Activated T-cell treated with anti-CD3 and anti-CD28 coated beads, Interleukin-2, amount 50 U/mL, for 72 hours (primary cell): ENCODE measurements at places on chromosomes 16 and 17. TPM values are rescaled to one million over a fixed set of nuclear protein-coding genes. Genes with fewer than 3 reads are reported as not detected.

DNA sequence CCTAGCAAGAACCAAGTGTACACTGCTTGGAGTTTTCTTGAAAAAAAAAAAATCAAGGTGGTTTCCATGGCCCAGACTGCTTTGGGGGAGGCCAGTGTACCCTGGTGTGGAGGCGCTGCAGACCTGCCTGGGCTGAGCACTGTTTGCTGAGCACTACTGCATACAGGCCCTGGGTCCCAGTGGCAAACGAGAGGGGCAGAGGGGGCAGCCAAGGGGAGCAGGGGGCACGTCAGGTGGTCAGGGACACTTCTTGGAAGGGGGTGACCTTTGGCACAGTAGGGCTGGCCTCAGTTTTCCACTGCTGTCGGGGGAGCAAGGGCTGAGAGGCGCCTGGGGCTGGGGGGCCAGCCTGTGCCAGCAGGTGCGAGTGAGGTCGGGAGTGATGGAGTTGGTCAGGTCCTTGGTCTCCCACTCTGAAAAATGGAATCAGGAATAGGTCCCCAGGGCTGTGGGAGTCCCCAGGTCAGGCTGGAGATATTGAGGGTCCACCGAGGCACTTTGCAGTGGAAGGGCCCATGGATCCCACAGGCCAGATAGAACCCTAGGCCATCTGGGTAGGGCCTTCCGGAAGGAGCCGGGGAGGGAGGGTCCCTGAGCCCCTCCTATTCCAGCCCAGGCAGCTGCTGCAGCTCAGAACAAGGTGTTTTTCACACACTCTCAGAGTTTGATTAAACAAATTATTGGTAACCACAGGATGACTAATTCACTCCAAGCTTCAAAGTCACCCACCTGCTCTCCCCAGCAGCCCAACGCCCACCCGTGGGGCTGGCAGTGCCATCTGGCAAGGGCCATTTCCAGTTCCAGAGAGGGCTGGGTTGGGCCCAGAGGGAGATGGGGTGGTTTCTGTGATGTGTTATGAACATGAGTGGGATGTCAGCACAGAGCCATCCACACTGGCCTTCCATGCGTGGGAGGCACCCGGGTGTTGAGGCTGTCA is 3.5 kb downstream of the ZFPM1 start:
- peak; percentile 67 for DNase-seq

DNA sequence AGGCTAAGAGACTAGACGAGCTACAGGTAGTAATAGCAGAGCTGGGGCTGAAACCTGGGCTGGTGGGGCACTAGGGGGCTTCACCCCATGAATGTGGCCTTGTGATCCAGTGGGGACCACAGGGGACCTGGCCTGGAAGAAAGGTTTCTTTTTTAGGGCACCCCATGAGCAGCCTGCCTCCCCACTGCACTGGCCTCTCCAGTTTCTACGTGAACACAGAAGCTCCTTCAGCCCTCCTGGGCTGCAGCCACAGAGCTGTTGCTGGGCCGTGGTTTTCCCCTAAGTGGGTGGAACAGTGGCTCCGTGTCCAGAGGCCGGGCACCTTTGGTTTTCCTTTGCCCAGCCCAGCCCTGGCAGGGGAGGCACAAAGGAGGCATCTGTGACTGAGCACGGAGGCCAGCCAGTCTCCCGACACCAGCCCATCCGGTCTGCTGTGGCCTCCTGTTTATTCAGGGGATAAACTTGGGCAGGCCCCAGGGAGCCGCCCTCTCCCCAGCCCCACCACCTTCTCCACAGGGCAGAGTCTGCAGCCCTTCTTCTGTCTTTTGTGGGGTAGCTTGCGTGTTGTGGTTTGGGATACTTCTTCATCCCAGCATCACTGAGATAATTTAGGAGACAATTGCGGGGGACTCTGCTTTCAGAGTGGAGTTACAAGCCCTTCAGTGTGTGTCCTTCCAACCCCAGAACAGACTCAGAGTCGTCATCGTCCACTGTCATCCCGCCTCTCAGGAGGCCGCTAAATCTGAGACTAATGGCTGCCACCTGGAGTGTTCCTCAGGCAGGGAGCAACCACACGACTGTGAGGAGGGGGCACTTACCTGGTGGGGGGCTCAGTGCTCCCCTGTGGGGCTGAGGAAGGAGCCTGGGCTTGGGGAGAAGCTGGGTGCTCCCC is 85.3 kb downstream of the RAB11FIP4 start:
- no peak for DNase-seq

- peak; percentile 61 for DNase-seq
Measured at GRCh38 chr17:55348749-55349354, 72.8 kb downstream of the MMD start.

DNA sequence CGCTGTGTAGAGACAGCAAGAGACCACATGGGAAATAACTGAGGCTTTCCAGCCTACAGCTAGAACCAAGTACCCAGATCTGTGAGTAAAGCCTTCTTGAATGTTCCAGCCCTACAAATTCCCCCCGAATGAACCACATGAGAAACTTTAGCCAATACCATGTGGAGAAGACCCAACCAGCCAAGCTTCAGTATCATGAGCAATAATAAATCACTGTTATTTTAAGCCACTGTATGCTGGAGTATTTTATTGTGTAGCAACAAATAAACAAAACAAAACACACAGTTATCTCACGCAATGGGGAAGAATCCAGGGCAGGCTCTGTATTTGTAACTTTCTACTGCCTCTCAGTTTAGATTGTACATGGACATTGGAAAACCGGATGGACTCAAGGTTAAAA is 426.2 kb downstream of the CDH11 start:
- no peak for DNase-seq

The PRSS53 gene
- total RNA-seq, result 6.2 TPM

The WWOX gene
- total RNA-seq, result 21.2 TPM

The PRSS27 gene
- 8.8 TPM for total RNA-seq

The SUZ12 gene
- 58.7 TPM for total RNA-seq

GRCh38 chr17:62746941-62747340 is 61.2 kb downstream of the MARCHF10 start:
- DNase-seq, result no peak

The ADAT1 gene
- total RNA-seq, result 38.2 TPM

- peak; percentile 38 for DNase-seq
Measured at GRCh38 chr17:28612936-28613872, 781 bp downstream of the RSKR start.

DNA sequence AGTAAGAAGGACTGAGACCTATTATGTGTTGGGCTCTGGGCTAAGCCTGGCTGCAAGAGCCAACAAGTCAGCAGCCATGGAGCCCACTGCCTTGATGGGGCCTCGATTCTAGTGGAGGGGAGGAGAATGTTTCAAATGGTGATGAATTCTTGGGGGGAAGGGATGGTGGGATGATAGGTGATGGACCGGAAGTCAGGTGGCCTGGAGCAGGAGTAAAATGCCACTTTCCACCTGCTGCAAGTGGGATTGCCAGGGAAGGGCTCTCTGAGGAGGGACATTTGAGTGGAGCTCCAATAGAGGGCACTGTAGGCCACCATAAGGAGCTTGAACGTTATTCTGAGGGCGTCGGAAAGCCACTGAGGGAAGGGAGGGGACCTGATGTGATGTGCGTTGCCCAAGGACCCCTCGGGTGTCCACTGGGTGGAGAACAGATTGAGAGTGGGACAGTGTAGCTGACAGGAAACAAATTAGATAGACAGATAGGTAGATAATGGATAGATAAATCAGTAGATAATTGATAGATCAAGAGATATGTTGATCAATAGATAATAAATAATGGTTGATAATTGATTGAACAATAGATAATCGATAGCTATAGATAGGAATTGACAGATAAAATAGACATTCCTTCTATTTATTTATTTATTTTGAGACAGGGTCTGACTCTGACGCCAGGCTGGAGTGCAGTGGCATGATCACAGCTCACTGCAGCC is 18.2 kb upstream of the NXPH3 start:
- DNase-seq, result peak; percentile 58

GRCh38 chr17:62110923-62111484 is 45.9 kb upstream of the MED13 start:
- no peak for DNase-seq

DNA sequence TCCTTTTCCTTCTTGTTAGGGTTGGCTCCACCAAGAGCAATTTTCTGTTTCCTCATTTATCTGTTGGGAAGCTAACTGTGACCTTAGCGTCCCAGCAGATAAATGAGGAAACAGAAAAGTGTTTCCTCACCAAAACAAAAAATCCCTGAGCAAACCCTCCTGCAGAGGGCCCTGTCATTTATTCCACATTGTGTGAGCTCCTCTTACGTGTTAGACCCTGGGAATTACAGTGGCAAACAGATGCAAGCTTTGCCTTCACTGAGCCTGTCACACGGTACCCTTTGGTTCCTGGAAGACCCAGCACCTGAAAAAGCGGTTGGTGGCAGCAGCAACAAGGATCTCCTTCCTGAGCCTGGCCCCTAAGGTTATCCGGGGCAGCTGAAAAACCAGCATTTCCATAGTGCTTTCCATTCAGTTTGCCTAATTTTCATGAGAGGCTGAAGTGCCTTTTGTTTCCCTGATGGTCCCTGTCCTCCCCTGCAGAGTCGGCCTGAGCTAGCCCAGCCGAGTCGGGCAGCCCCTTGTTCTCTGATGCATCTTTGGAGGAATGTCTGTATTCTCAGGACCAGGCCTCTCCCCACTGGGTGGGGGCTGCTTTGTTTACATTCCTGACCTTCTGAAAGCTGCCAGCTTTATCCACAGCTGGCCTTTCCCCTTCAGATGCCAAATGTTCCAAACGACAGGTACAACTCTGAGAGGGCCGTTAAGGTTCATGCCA is 34.7 kb downstream of the YPEL2 start:
- no peak for DNase-seq

- DNase-seq, result no peak
Measured at GRCh38 chr17:35878361-35878760, 1.8 kb downstream of the CCL5 start.

DNA sequence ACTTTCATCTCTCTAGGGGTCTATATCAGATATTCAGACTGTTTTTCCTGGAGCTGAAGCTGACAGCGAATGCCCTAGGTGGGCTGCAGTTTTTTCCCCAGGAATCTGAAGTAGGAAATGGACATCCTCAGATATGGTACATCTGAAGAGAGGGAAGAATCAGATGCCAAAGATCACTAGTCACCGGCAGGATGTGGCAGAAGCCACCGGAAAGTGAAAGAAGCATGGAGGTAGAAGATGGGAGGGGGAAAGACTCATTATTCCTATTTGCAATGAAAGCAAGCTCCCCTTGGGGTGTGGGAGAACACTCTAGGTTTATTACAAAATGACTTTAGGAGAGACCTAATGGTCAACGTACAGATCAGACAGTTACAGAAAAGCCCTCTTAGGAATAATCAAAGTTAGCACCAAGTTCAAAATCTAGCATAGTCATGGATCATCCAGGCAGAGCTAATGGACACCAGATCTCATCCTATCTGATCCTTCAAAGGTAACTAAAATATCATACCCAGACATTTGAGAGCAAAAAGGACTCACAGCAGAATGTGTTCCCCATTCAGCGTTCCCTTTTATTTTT is 110.7 kb downstream of the HS3ST3A1 start:
- no peak for DNase-seq

The PRDM7 gene
- total RNA-seq, result not detected

DNA sequence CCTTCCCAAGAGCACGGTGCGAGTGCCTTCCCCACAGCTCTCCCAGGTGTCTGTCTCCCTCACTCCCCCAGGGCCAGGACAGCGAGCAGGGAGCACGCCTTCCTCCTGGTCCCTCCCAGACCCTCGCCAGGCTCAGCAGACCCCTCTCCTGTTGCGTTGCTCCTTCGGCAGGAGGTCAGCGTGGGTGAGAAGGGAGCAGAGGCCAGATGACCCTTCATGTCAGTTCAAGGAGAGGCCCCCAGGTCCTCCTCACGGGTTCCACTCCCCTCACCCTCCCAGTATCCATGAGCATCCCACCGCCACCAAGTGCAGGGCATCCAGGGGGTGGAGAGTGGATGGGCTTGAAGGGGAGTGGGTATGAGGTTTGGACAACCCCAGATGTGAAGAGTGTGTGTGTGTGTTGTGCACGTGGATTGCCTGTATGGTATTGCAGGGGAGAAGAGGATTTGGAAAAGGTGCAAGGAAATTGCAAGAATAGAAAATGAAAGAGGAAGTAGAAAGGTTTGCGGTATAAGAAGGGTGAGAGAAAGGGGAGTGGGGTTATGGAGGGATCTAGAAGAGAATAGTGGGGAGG is 17.7 kb downstream of the SGCA start:
- DNase-seq, result no peak

The PRR29 gene
- total RNA-seq, result 0.96 TPM

DNA sequence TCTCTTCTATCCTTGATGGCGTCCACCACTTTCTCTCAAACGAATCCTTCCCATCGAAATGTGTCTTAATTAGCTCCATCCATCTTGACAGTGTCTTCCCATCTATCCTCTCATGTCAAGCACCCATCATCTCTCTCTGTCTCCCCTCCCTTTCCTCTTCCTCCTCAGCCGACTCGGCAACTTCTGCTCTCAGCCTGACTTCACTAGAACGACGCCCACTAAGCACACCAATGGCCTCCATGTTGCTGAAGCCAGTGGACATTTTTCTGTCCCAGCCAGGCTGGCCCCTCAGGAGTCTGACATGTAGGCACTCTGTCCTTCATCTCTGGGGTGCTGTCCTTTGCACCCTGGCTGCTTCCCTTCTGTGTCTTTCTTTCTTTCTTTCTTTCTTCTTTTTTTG is 2.5 kb upstream of the SPATA20 start:
- no peak for DNase-seq

The TMC8 gene
- total RNA-seq, result 124 TPM

The C17orf78 gene
- not detected for total RNA-seq

The TNK1 gene
- 5.5 TPM for total RNA-seq

The MED31 gene
- 8.8 TPM for total RNA-seq

The ZNRF1 gene
- total RNA-seq, result 69.1 TPM

DNA sequence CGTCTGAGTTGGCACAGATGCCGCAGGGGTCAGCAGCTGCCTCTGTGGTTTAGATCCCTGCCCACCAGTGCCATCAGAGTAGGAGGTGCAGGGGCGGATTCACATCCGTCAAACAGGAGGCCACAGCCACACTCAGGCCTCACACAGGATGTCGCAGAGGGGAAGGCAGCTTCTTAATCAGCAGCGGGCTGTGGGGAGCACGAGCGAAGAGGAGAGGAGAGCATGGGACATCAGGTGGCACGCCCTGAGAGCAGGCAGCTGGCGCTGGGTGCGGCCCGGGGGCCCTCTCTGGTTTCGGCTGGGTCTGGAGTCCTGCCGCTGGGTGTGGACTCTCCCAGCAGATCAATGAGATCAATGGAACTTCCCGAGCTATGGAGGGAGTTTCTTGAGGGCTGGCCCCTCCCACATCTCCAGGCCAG is 9.6 kb downstream of the LLGL2 start:
- DNase-seq, result peak; percentile 80

DNA sequence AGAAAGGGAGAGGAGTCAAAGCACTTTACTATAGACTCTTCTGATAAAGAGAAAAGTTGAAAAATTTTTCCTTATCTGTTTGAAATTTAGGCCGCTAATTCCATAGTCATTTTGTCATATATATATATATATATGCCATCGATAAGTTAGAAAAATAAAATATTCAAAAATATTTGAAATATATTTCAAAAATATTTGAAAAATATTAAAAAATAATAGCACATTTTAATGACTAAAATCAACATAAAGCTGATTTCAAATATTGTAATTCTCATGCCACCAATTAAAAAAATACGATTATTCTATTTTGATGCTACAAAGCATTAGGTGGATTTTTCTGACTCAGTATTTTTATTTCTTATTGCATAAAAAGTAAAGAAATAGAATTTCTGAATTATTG is 87.1 kb downstream of the KIF2B start:
- DNase-seq, result no peak

The BCL6B gene
- total RNA-seq, result 1.4 TPM

The CD300E gene
- not detected for total RNA-seq

GRCh38 chr17:1997289-1997926 is 27.7 kb downstream of the RTN4RL1 start:
- no peak for DNase-seq

GRCh38 chr16:68575082-68575481 is 36.0 kb downstream of the ZFP90 start:
- no peak for DNase-seq

The CCL4 gene
- total RNA-seq, result 200 TPM

- no peak for DNase-seq
Measured at GRCh38 chr17:358491-359151, 6.0 kb upstream of the RPH3AL start.

The PIK3R6 gene
- 2.6 TPM for total RNA-seq
